ENCODE measurements at places on chromosomes 7 and 10. TPM values are rescaled to one million over a fixed set of nuclear protein-coding genes. Genes with fewer than 3 reads are reported as not detected.

The AKR1D1 gene
- total RNA-seq: not detected

The ZNF503 gene
- not detected for total RNA-seq

The UCMA gene
- not detected for total RNA-seq

The CALML5 gene
- not detected for total RNA-seq

The TBXAS1 gene
- 5.2 TPM for total RNA-seq

The KIAA1217 gene
- total RNA-seq: not detected

The PTPRN2 gene
- total RNA-seq: 0.82 TPM

The FAM237B gene
- not detected for total RNA-seq

The TAS2R39 gene
- not detected for total RNA-seq

The VIPR2 gene
- 0.25 TPM for total RNA-seq

The ARHGAP12 gene
- 24.6 TPM for total RNA-seq

GRCh38 chr10:12333380-12334185, 15.8 kb upstream of the CAMK1D start:
- no peak for DNase-seq

- peak; percentile 44 for DNase-seq
Observed at GRCh38 chr7:150737265-150738055, at the start of gene GIMAP5. TSS of gene GIMAP5 (plus strand) at chr7:150737418. CDS start at chr7:150740885, 3,467 bp downstream.

DNA sequence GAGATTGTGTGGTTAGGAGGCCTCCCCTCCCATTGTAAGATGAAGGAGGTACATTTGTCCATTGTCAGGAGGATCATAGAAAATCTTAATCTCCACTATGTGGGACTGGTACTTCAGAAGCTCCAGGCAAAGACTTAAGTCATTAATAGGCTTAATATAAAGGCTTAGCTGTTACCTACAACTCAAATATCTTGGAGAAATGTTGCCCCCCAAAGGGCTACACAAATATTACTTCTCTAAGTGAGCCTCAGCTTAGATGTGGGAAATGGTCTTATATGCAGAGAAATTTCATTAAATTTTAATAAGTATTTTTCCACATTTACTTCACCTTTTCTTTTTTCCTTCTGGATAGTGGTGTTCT, 27.2 kb downstream of the TAS2R41 start:
- no peak for DNase-seq

- DNase-seq: no peak
Observed at GRCh38 chr10:32253276-32253675, 93.7 kb downstream of the EPC1 start.

DNA sequence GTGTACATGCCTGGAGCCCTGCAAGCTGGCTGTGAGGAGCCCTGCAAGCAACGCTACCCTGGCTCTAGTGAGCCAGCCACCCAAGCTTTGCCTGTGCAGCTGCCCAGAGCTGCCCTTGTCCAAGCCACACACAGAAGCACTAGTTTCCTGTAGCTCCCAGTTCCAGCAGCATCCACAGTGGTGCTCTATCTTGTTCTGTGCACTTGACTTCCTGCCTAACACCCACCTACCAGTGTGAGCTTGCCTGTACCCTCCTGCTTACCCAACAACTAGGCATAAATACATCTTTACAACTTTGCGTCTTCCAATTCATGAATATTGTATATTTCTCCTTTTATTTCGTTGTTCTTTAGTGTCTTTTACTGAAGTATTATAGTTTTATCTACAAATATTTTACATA, 32.2 kb upstream of the ZNF518A start:
- DNase-seq: no peak

- DNase-seq: no peak
Observed at GRCh38 chr7:77684030-77684429, 12.2 kb upstream of the RSBN1L start.

DNA sequence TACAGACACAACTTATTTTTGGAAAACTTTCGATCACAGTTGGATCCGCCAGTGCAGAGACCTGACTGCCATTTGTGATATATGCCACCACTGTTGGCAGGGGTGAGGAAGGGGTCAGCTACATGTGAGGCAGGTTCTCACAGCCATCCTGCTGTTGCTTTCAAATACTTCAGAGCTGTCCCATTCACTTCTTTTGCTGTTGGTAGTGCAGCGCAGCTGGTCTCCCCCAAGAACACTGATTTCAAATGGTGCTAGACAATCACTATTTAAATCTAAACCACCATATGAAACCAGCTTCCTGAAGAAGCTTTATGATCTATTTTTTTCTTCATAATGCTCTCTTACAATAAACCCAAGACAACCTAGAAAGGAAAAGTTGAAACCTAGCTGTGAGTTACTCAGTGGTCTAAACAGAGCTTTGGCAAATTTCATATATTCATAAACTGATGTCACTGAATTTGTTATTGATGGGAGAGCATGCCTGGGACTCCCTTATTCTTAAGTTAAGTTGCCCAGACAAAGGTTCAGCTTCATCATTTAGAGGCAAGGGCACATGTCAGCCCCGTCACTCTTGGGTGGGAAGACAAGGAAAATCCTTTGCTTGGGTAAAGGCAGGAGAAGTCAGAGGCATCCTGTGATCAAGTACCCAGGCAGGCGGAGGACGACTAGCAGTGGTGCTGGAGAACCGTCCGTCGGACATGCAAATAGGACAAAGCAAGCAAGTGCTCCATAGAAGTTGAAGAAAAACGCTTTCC, 143.4 kb upstream of the KLF14 start:
- no peak for DNase-seq

GRCh38 chr10:5581670-5582566, 57.2 kb downstream of the CALML3 start:
- no peak for DNase-seq

GRCh38 chr10:93299606-93300287, 182.4 kb downstream of the MYOF start:
- DNase-seq: no peak

GRCh38 chr10:119197921-119198320, 9.4 kb upstream of the GRK5 start:
- DNase-seq: no peak

DNA sequence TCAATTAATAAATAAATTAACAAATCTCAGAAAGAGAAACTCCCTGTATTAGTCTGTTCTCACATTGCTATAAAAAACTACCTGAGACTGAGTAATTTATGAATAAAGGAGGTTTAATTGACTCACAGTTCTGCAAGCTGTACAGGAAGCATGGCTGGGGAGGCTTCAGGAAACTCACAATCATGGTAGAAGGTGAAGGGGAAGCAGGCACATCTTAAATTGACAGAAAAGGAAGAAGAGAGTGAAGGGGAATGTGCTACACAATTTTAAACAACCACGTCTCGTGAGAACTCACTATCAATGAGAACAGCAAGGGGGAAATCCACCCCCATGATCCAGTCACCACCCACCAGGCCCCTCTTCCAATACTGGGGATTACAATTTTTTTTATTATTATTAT, 358.3 kb upstream of the KIAA1217 start:
- no peak for DNase-seq

DNA sequence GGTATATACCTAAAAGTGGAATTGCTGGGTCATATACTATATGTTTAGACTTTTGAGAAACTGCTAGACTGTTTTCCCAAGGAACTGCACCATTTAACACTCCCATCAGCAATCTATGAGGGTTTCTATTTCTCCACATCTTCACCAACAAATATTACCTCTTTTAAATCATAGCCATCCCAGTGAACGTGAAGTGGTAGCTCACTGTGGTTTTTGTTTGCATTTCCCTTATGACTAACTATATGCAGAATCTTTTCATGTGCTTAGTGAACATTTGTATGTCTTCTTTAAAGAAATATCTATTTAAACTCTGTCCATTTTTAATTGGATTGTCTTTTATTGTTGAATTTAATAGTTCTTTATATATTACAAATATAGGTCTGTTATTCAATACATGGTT, 115.8 kb upstream of the SEC61G start:
- no peak for DNase-seq

DNA sequence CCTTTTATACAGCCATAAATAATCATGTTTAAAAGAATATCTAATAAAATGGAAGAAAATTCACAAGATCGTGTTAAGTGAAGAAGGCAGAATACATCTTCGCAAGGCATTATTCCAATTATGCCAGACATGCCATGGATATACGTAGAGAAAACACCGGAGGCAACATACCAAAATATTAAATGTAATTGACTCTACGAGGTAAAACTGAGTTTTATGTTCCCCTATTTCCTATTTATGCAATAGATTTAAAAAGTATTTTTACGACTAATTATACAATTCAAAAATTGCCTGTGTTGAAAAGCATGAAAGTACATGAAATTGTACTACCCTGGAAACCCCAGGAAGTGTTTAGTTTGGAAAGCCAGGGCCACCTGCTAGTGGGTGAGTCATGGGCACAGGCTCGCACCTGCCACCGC, 936 bp upstream of the REPIN1 start:
- DNase-seq: no peak

DNA sequence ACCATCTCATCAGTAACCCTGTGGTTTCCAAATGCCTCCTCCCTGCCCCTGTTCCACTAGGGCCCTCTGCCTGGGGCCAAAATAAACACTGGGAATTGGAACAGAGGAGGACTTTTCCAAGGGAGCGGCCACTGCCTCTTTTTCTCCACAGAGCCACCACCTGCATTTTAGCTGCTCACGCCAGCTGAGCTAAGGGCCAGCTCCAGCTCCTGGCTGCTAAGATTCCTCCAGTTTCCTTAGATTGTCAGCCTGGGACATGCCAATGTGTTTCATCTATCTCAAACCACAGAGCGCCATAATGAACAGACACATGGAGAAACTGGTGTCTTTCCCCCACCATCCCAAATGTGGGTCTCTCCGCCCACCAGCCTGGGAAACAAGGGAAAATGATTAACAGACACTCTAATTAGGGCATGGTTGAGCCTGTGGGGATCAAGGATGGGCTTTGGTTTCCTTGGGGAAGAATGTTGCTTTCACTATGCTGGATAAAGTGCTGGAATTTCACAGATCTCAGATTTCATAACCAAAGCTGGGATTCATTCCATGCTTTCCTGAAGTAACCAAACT, 52.2 kb downstream of the ASB13 start:
- no peak for DNase-seq

DNA sequence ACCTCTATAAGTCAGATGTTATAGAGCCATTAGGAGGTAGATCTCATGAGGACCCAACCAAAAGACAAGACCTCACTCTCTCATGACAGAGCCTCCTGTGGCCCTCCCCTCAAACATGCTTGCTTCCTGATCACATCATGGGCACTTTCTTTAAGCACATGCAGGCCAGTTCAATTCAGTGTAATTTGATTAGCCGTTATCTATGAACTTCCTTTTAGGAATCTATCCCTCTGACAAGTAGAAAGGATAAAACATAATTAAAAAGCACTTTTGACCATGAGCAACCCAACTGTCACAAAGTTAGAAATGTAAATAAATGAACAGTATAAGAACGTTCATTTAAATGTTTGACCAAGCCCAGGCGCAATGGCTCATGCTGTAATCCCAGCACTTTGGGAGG, 27.7 kb upstream of the TMEM254 start:
- no peak for DNase-seq

- DNase-seq: no peak
Observed at GRCh38 chr10:93224005-93224779, 150.5 kb downstream of the CYP26A1 start.

- no peak for DNase-seq
Observed at GRCh38 chr10:76336213-76336963, 905.0 kb downstream of the LRMDA start.

- no peak for DNase-seq
Observed at GRCh38 chr10:68049289-68050078, 25.6 kb downstream of the HERC4 start.

GRCh38 chr10:84012831-84013458, 126.4 kb upstream of the GHITM start:
- no peak for DNase-seq

- DNase-seq: no peak
Observed at GRCh38 chr10:14384116-14384730, 53.5 kb upstream of the FRMD4A start.

GRCh38 chr7:131424219-131424822, 96.6 kb downstream of the MKLN1 start:
- no peak for DNase-seq

DNA sequence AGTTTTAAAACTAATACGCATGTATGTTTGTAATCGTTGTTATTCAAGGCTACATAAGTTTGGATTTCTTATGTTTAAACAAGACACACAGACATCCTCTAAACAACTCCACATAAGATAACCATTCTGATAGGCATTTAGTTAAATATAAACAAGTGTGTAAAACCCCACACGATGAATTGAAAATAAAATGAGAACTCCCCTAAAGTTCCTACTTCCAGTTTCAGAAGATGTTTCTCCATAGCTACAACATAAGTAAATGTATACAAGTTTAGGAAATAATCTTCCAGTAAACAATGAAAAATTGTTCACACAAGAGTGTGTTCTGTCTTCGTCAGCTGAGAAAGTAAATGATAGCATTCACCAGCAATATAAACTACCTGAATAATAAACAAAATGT, 246.8 kb downstream of the RNLS start:
- no peak for DNase-seq

DNA sequence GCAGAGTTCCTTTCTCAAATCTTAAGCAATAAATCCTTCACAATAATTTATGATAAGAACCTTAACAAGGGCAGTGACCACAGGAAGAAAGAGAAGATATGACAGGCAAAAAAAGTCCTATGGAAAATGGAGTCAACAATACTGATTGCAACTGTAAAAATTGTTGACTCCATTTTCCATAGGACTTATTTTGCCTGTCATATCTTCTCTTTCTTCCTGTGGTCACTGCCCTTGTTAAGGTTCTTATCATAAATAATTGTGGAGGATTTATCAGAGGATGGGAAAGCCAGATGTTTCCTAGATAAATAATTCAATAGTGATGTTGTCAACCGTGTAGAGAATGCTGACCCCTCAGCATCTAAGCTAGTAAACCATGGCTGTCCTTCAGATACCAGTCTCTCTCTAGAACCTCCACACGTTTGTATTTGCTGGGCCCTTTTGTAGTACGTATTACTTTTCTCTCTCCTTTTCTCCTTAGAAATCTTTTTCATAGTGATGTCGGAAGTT, 172.6 kb upstream of the BET1 start:
- DNase-seq: no peak

GRCh38 chr10:126264102-126265018, 123.9 kb downstream of the ADAM12 start:
- DNase-seq: no peak

Measured in T-cell (primary cell).